Keratinocyte (primary cell): ENCODE measurements at places on chromosomes 6 and 20.

DNA sequence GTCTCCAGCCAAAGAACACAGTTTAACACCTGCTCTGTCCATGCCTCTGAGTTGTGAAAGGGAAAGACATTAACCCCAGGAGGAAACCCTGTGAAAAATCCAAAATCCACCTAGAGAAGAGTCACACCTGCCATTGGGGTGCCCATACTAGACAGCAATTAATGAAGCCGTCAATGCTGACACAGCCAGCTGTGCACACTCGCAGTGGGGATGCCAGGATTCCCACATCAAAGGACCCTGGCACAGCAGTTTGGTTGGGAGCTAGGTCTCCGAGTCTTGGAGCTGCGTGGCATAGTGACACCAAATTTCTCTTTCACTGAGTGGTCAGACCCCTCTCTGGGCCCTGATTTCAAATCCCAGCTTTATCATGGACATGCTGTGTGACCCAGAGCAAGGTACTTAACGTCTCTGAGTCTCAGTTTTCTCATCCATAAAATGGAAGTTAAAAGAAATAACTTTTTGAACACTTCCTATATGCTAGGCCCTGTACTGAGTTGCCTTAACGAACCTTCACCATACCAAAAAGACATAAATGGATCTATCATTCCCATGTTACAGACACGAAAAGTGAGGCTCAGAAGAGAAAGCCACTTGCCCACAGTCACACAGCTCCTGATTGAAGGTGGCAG is 30.8 kb downstream of the BPIFB1 start:
- H3K36me3 ChIP-seq: no peaks in the 10 kb centered on the region
- no peaks in the 10 kb centered on the region for H3K4me1 ChIP-seq
- no peak for DNase-seq
- H3K27me3 ChIP-seq: peaks cover 4% of the 10 kb centered on the region
- H3K4me3 ChIP-seq: no peak overlapping the region

- no peak overlapping the region for H3K27ac ChIP-seq
- H3K4me3 ChIP-seq: no peak overlapping the region
- H3K4me1 ChIP-seq: peaks cover 12% of the 10 kb centered on the region
- DNase-seq: no peak
- no peaks in the 10 kb centered on the region for H3K36me3 ChIP-seq
- H3K27me3 ChIP-seq: peaks cover 5% of the 10 kb centered on the region
Measured at GRCh38 chr20:64207641-64208590, 43.7 kb downstream of the MYT1 start.

- no peak for DNase-seq
- H3K27me3 ChIP-seq: no peaks in the 10 kb centered on the region
- H3K36me3 ChIP-seq: no peaks in the 10 kb centered on the region
- H3K27ac ChIP-seq: no peak overlapping the region
Measured at GRCh38 chr6:91485047-91485446, 898.2 kb upstream of the MAP3K7 start.

DNA sequence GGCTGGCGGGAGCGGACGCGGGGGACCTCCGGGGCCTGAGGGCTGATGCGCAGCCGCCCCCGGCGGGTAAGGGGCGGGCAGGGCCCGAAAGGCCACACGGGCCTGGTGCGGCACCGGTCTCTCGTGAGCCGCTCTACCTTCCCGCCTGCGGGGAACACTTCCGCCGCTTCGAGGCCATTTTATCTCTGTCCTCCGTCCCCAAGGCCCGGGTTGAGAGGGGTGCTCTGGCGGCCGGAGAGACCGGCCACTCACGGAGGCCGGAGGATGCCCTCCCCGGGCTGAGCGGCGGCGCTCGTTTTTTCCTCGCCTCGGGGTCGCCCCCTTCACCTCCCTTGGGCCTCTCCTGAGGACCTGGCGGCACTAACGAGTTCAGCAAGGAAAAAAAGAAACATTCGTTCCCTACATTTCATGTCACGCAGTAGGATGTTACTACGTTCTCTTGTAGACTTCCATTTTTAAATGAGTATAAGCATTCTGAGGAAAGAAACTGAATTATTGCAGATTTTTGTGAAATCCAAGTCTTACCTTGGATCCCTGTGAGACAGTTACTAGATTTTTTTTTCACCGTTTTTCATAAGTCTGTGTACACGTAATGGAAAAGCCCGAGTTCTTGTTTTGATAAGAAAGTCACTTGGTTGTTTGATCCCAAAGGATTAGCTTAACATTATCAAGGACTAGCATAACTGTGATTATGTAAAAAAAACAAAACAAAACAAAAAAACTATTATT is 575 bp downstream of the WTAP start:
- peak overlapping the region; percentile 82 for H3K4me3 ChIP-seq
- peak overlapping the region; percentile 98 for H3K27ac ChIP-seq
- no peaks in the 10 kb centered on the region for H3K27me3 ChIP-seq
- H3K4me1 ChIP-seq: peaks cover 18% of the 10 kb centered on the region
- H3K36me3 ChIP-seq: peaks cover 5% of the 10 kb centered on the region

- no peak for DNase-seq
- no peaks in the 10 kb centered on the region for H3K27me3 ChIP-seq
- no peak overlapping the region for H3K4me3 ChIP-seq
Measured at GRCh38 chr6:148416330-148416965, 73.8 kb downstream of the SASH1 start.

- peak overlapping the region; percentile 91 for H3K27ac ChIP-seq
- peak overlapping the region; percentile 48 for H3K4me3 ChIP-seq
- no peaks in the 10 kb centered on the region for H3K36me3 ChIP-seq
- DNase-seq: no peak
- peaks cover 23% of the 10 kb centered on the region for H3K4me1 ChIP-seq
Measured at GRCh38 chr6:26187981-26188635, 100.9 kb downstream of the HFE start.

DNA sequence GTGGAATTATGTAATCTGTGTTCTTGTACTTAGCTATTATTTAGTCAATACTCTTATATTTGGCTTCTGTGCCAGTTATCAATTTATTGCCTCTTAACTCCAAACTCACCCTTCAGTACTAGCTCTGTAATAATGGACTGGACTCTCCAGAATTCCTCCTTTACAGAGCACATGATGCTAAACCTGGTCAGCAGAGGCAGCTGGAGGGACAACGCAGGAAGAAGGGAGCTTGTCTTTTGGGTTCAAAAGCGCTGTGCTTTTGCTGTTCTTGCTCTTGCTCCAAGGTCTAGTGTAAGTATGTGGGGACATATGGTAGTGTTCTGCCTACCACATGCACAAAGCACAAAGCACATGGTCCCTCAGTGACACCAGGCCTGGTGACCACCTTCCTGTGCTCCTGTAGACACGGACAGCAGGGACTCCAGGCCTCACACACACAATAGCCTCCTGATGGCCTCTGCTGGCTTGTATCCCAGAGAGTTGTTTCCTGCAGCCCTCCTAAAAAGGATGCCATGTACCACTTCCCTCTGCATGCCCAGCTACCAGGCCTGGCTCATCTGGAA is 46.1 kb downstream of the CHD6 start:
- no peaks in the 10 kb centered on the region for H3K4me1 ChIP-seq
- DNase-seq: no peak
- H3K36me3 ChIP-seq: no peaks in the 10 kb centered on the region
- no peaks in the 10 kb centered on the region for H3K27me3 ChIP-seq
- H3K4me3 ChIP-seq: no peak overlapping the region
- H3K27ac ChIP-seq: no peak overlapping the region

GRCh38 chr6:64712606-64713005 is 994.4 kb downstream of the EYS start:
- no peaks in the 10 kb centered on the region for H3K27me3 ChIP-seq
- no peak for DNase-seq
- no peaks in the 10 kb centered on the region for H3K36me3 ChIP-seq
- no peak overlapping the region for H3K4me3 ChIP-seq
- no peaks in the 10 kb centered on the region for H3K4me1 ChIP-seq
- H3K27ac ChIP-seq: no peak overlapping the region

DNA sequence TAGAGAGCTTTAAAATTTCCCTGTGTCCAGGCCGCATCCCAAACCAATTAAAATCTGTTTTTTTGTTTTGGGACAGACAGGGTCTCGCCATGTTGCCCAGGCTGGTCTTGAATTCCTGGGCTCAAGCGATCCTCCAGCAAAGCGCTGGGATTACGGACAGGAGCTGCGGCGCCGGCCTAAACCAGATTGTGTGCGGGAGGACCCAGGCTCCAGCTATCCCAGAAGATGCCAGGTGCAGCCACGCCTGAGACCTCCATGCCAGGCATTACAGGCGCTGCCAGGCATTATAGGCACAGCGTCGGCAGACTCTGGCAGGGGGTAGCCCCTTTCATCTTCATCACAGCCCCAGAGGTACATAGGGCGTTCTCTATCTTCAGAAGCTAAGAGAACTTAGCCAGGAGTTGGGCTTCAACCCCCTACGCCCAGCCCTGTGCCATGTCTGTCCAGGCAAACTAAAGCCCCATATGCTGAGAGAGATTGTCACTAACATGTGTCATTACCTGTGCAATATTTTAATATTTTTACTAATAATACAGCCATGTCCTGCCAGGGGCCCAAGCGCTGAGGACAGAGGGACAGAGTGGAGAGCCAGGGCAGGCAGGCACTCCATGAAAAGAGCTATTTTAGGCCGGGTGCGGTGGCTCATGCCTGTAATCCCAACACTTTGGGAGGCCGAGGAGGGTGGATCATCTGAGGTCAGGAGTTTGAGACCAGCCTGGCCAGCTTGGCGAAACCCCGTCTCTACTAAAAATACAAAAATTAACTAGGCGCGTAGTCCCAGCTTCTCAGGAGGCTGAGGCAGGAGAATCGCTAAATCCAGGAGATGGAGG is 9.8 kb upstream of the GRM4 start:
- no peak overlapping the region for H3K27ac ChIP-seq
- no peak for DNase-seq

GRCh38 chr6:153484056-153484455 is 353.0 kb upstream of the RGS17 start:
- H3K4me1 ChIP-seq: no peaks in the 10 kb centered on the region
- DNase-seq: no peak
- no peak overlapping the region for H3K27ac ChIP-seq
- H3K27me3 ChIP-seq: no peaks in the 10 kb centered on the region
- H3K36me3 ChIP-seq: no peaks in the 10 kb centered on the region

- no peak overlapping the region for H3K4me3 ChIP-seq
- H3K27me3 ChIP-seq: no peaks in the 10 kb centered on the region
- no peaks in the 10 kb centered on the region for H3K36me3 ChIP-seq
- peaks cover 8% of the 10 kb centered on the region for H3K4me1 ChIP-seq
Measured at GRCh38 chr20:51174536-51174935, 151.6 kb upstream of the KCNG1 start.

GRCh38 chr6:80105972-80106417 is 476 bp upstream of the BCKDHB start:
- peak overlapping the region; percentile 90 for H3K4me3 ChIP-seq
- H3K4me1 ChIP-seq: no peaks in the 10 kb centered on the region
- no peaks in the 10 kb centered on the region for H3K27me3 ChIP-seq
- H3K27ac ChIP-seq: no peak overlapping the region
- H3K36me3 ChIP-seq: no peaks in the 10 kb centered on the region

- no peaks in the 10 kb centered on the region for H3K36me3 ChIP-seq
- DNase-seq: no peak
- no peaks in the 10 kb centered on the region for H3K4me1 ChIP-seq
- no peak overlapping the region for H3K4me3 ChIP-seq
- no peak overlapping the region for H3K27ac ChIP-seq
Measured at GRCh38 chr6:1123386-1124375, 188.2 kb upstream of the FOXQ1 start.

DNA sequence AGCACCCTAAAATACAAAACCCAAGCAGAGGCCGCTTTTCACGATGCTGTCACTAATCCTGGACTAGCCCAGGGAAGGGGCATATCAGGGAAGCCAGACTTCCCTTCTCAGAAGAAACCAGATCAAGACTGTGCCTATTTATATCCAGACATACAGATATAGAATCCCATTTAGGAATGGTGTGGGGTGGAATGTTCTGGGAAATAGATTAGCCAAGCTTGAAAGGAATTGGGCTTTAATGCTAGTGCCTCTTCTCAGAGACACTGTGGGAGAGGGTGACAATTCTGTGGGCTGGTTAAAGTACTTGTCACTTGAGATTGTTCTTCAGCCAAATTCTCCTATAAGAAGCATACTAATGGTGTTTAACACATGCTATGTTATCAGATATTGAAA is 45.5 kb downstream of the SNAP25 start:
- no peak overlapping the region for H3K27ac ChIP-seq
- no peaks in the 10 kb centered on the region for H3K36me3 ChIP-seq
- DNase-seq: no peak
- H3K4me1 ChIP-seq: no peaks in the 10 kb centered on the region

- no peak overlapping the region for H3K4me3 ChIP-seq
- H3K36me3 ChIP-seq: peaks cover 40% of the 10 kb centered on the region
- no peak for DNase-seq
- H3K4me1 ChIP-seq: peaks cover 5% of the 10 kb centered on the region
- H3K27me3 ChIP-seq: no peaks in the 10 kb centered on the region
Measured at GRCh38 chr6:29742127-29742526, 18.9 kb downstream of the HLA-F start.

DNA sequence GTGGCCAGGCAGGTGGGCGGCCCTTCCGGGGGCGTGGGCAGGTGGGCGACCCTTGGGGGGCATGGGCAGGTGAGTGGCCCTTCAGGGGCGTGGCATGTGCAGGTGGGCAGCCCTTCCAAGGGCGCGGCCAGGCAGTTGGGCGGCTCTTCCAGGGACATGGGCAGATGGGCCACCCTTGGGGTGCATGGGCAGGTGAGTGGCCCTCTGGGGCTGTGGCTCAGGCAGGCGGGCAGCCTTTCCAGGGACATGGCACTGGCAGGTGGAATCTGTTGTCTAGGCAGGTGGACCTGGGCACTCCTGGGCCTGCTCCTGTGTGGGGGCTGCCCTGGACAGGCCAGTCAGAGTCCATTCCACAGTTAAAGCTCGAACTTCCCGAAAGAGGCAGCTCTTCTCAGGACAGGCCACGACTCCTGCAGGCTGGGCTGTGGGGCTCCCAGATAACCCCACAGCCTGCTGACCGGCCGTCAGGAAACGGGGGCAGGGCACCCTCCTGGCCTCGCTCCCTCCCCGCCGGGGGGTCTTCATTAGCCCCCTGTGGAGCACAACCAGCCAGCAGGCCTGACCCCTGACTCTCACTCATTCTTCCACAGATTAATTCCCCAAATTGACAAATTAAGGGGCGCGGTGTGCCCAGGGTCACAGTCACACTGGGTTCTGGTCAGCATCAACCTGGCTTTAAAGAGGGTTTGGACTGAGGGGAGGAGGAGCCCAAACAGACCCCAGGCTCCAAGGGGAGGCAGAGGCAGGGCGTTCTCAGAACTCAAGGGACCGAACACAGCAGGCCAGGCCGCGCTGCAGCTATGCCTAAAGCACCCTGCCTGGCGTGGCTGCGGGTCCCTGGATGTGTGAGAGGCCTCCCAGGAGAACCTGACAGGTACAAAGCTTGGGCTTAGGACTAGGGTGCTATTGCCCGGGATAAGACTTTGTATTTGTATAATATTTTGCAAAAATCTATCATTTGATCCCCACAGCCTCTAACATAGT is 130.0 kb downstream of the DLL1 start:
- no peaks in the 10 kb centered on the region for H3K36me3 ChIP-seq
- no peak overlapping the region for H3K27ac ChIP-seq
- H3K27me3 ChIP-seq: no peaks in the 10 kb centered on the region
- H3K4me3 ChIP-seq: no peak overlapping the region

GRCh38 chr6:148470606-148471465 is 128.2 kb downstream of the SASH1 start:
- H3K4me1 ChIP-seq: peaks cover 9% of the 10 kb centered on the region
- no peak overlapping the region for H3K4me3 ChIP-seq
- H3K27me3 ChIP-seq: no peaks in the 10 kb centered on the region

GRCh38 chr6:30169658-30170614 is 6.6 kb downstream of the TRIM15 start:
- H3K27me3 ChIP-seq: peaks cover 58% of the 10 kb centered on the region
- no peak for DNase-seq
- H3K4me3 ChIP-seq: no peak overlapping the region
- H3K4me1 ChIP-seq: no peaks in the 10 kb centered on the region
- H3K27ac ChIP-seq: no peak overlapping the region
- H3K36me3 ChIP-seq: no peaks in the 10 kb centered on the region

GRCh38 chr20:57594092-57594951 is 25.9 kb downstream of the ZBP1 start:
- H3K27ac ChIP-seq: no peak overlapping the region
- H3K4me3 ChIP-seq: no peak overlapping the region
- DNase-seq: no peak
